ENCODE measurements at places on chromosomes 3 and 15.
A peak's percentile ranks its signal among the peaks of the same experiment; 100 is the strongest.

DNA sequence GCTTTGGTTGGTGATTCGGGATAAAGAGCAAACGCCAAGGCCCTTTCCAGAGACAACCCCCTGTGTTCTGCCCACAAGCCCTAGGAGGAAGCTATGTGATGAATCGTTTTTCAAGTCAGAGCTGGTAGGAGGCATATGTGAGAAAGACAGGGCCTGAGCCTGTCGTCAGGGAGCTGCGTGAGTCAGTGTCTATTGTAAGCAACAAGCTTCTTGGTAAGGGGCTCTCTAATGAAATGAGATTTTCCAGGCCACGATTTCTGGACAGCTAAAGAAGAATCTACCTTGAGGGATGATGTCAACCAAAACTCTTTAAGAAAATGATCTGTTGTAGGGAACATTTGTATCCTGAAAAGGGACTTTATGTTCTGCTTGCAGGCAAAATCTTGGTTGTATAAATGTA lies 318.9 kb upstream of the IL12A start:
- DNase-seq, result peak; percentile 7

DNA sequence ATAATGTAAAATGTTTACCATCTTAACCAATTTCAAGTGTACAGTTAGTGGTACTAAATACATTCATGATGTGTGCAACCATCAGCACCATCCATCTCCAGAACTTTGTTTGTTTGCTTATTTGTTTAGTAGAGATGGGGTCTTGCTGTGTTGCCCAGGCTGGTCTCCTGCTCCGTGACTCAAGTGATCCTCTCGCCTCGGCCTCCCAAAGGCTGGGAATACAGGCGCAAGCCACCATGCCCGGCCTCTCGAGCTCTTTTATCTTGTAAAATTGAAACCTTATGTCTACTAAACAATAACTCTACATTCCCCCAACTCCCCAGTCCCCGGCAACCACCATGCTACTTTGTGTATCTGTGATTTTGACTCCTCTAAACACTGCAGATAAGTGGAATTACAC lies 31.9 kb downstream of the FBXO45 start:
- DNase-seq, result no peak

GRCh38 chr3:183193762-183194689 lies 31.5 kb upstream of the LAMP3 start:
- DNase-seq, result no peak

DNA sequence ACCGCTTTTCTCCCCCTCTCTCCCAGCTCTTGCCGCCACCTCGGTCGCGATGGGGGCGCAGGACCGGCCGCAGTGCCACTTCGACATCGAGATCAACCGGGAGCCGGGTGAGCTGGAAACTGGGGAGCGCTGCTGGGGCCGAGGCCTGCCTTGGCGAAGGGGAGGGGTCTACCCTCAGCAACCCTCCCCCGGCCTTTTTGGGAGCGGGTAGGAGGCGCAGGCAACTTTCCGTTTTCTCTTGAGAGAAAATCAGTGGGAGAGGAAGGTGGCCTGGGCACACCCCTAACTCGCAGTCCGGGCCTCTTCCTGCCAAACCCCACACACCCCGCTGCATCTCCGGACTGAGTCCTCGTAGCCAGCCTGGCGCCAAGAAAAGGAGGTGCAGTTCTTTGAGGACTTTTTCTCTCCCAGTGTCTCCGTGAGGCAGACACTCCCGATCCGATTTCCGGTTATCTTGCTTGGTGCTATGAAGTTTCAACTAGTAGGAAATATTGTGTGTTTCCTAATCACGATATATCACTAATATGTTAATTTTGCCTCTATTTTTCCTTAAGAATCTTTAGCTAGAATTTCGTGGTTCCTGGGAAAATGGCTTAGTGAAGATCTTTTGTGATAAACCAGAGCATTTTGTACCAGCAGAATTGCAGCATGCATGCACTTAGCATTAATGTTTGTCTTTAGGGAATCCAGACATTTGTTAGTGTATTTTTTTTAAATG lies 631 bp downstream of the NKTR start:
- peak; percentile 68 for DNase-seq

GRCh38 chr3:42658091-42658770 lies 4.7 kb downstream of the ZBTB47 start:
- no peak for DNase-seq
